Natural killer cell treated with Interleukin-12 subunit alpha and Interleukin-12 subunit beta and Interleukin-15 and Interleukin-18, amount 100 ng/mL, for 72 hours (primary cell): ENCODE measurements at places on chromosomes 1 and 21. TPM values are rescaled to one million over a fixed set of nuclear protein-coding genes. Genes with fewer than 3 reads are reported as not detected.

DNA sequence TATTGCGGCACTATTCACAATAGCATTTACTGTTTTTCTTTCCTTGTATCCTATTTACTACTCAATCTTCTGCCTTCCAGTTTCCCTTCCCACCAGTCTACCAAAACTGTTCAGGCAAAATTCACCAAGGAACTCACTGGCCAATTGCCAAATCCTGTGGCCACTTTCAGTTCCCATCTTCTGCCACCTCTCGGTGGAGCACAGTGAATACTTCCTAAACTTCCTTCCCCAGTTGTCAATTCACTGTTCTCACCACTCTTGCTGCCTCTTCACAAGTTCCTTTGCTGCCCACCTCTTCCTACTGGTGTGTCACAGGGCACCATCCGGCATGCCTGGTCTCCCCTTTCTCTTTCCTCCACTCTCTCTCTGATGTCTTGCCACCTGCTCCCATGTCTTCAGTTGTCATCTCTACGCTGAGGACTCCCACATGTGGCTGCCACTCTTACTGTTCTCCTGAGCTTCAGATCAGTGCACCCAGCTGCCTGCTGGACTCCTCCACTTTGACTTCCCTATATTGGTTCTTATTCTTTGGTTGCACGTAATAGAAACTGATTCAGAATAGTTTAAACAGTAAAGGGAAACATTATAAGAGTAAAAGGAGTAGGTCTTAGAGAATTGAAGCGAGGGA is 114.4 kb downstream of the PIK3R3 start:
- no peak for DNase-seq
- no peak overlapping the region for H3K27ac ChIP-seq
- no peak overlapping the region for H3K4me3 ChIP-seq

DNA sequence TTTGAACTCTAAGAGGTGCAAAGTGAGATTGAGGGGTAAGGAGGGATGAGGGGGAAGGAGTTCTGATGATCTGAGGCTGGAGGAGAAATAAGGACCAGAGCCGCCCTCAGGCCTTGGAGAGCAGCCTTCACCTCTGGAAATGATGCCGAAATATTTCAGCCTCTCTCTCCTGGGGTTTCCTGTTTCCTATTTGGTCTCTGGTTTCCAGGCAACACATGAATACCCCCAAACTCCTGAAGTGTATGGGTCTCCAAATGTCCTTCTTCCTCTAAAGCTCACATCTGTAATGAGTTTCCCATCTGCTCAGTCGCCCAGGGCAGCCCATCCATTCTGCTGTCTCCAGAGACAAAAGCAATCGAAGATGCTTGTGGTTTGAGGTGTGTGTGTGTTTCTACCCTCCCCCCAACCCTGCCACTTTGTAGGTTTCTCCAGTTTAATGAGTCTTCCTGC is 52.0 kb upstream of the FAM20B start:
- H3K4me3 ChIP-seq = no peak overlapping the region
- peaks cover 5% of the 10 kb centered on the region for H3K27me3 ChIP-seq
- no peaks in the 10 kb centered on the region for H3K4me1 ChIP-seq
- no peak overlapping the region for H3K27ac ChIP-seq
- peaks cover 7% of the 10 kb centered on the region for H3K36me3 ChIP-seq

DNA sequence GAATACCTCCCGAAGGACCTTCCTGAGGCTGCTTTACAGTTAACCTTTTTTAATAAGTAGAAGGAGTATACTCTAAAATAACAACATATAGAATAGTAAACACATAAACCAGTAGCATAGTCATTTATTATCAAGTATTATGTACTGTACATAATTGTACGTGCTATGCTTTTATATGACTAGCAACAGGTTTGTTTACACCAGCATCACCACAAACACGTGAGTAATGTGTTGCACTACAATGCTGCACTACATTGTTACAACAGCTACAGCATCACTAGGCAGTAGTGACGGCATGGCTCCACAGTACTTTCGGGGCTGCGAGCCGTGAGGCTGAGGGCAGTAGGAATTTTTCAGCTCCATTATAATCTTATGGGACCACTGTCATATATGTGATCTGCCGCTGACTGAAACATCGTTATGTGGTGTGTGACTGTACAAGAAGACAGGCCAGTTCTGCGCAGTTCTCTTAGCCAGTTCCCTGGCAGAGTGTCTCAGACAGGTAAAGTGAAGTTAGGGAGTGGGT is 82.8 kb upstream of the LRRC8D start:
- no peaks in the 10 kb centered on the region for H3K36me3 ChIP-seq
- H3K27ac ChIP-seq = peak overlapping the region; percentile 79
- DNase-seq = no peak
- H3K4me1 ChIP-seq = peaks cover 51% of the 10 kb centered on the region
- peak overlapping the region; percentile 48 for H3K4me3 ChIP-seq
- H3K27me3 ChIP-seq = no peaks in the 10 kb centered on the region

- no peak overlapping the region for H3K27ac ChIP-seq
- no peaks in the 10 kb centered on the region for H3K4me1 ChIP-seq
- DNase-seq = no peak
- H3K36me3 ChIP-seq = no peaks in the 10 kb centered on the region
- H3K4me3 ChIP-seq = no peak overlapping the region
These were observed 336.0 kb downstream of the NUF2 start for GRCh38 chr1:163657719-163658118.

DNA sequence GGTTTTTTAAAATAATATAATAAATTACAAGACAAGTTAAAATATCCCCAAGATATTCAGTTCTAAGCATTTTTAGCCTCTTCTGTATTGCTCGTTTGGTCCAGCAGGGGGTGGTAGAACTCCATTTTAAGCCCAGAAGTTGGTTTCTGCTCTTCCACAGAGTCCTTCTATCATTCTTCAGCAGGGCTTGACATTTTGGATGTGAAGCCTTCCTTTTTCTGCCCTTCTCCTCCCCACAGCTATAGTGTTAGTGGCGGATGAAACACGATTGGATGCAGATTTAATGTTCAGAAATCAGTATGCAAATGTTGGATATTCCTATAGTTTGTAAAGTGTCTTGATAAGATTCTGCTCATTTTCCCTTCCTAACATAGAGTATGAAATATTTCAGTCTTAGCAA is 1.4 kb downstream of the NCAM2 start:
- H3K36me3 ChIP-seq = no peaks in the 10 kb centered on the region
- H3K27me3 ChIP-seq = peaks cover 2% of the 10 kb centered on the region

DNA sequence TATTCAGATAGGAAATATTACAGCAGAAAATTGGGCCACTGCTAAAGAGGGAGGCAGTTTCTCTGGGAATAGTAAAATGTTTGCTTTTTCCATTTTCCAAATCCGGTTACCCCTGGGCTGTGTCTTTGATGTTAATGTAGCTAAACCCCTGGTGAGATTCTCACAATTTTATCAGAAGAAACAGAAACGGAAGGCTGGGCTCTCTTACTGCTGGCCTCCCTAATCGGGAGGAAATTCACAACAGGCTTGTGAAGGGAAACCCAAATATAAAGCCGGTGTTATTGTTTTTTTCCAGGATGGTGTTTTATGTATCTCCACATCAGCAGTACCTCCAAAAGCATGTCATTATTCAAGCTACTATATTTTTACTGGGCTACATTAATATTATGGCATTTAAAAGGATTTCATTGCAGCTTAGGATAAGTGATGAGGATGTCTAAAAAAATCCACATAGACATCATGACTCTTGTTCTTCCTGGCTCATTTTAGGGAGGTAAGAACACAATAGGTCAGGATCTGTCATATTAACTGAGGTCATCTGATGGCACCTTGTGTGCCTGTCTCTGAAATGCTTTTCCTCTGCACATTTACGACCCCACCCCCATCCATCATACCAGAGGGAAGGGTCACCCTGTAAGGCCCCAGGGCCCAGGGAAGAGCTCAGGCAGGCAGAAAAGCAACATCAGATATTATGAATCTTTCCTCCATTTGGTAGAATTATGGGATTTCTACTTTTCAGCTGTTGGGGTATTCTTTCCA is 158.7 kb downstream of the DSCAM start:
- H3K27me3 ChIP-seq = peaks cover 12% of the 10 kb centered on the region
- no peak overlapping the region for H3K4me3 ChIP-seq
- H3K27ac ChIP-seq = no peak overlapping the region
- H3K36me3 ChIP-seq = peaks cover under 1% of the 10 kb centered on the region
- no peaks in the 10 kb centered on the region for H3K4me1 ChIP-seq
- DNase-seq = no peak

DNA sequence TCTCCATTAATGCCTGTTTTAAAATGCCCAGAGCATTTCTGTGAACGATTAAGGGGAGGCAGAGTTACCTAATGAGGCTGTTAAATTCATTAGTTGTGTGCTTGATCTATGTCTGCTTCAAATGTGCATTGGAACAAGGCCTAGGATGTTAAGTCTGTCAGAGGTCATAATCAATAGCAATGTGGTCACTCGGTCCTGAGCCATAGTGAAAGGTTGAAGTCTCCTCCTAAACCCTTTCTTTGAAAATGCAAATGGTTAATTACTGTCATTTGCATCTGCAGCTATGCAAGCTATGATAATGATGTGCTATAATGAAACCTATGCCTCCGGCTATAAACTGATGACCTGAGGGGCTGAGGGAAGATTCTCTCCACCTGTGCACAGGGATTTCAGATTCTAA is 114.2 kb upstream of the NR5A2 start:
- DNase-seq = no peak
- no peaks in the 10 kb centered on the region for H3K4me1 ChIP-seq
- peaks cover 25% of the 10 kb centered on the region for H3K27me3 ChIP-seq
- H3K36me3 ChIP-seq = no peaks in the 10 kb centered on the region

ERICH3 gene
- total RNA-seq = not detected

WNT9A gene
- total RNA-seq = 0.11 TPM

CA6 gene
- total RNA-seq = not detected
